ENCODE measurements at places on chromosomes 11 and 22. TPM values are rescaled to one million over a fixed set of nuclear protein-coding genes. Genes with fewer than 3 reads are reported as not detected.

The DDI1 gene
- not detected for total RNA-seq

The MRGPRF gene
- not detected for total RNA-seq

The PANX2 gene
- total RNA-seq, result 0.11 TPM

The CELF1 gene
- 102 TPM for total RNA-seq

The CD151 gene
- total RNA-seq, result 37.4 TPM

The NRIP3 gene
- total RNA-seq, result 1.4 TPM

The NAALADL1 gene
- total RNA-seq, result 22.3 TPM

The NCAM1 gene
- 0.72 TPM for total RNA-seq

DNA sequence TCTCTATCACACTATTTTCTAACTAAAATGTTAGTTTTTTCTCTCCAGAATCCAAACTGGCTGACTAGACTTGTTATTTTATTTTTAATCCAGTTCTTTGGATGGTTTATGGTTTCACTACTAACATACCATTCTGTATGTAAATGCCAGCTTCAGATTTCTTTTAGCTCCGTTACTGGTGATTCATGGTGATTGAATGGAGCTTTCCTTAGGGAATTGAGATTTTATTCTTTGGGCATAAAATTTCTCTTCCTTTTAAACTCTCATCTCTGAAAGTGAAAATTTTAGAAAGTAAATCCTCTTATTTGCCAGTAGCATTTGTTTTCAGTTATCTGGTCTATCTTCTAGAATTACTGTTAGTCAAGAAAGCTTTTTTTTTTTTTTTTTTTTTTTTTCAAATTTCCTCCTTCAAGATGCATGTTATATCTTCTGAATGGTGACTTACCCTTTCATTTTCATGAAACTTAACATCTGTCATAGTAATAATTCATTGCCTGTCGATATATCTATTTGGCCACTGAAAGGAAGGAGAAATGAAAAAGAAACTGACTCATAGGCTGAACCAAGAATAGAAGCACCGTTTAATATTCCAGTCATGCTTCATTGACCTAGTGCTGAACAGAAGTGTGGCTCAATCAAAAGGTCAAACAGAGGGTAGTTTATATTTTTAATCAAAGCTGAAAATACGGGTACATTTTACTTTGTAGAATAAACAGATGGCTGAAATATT, 6.4 kb downstream of the ENDOD1 start:
- H3K27ac ChIP-seq, result peak overlapping the region; percentile 87
- DNase-seq, result no peak
- no peaks in the 10 kb centered on the region for H3K27me3 ChIP-seq

DNA sequence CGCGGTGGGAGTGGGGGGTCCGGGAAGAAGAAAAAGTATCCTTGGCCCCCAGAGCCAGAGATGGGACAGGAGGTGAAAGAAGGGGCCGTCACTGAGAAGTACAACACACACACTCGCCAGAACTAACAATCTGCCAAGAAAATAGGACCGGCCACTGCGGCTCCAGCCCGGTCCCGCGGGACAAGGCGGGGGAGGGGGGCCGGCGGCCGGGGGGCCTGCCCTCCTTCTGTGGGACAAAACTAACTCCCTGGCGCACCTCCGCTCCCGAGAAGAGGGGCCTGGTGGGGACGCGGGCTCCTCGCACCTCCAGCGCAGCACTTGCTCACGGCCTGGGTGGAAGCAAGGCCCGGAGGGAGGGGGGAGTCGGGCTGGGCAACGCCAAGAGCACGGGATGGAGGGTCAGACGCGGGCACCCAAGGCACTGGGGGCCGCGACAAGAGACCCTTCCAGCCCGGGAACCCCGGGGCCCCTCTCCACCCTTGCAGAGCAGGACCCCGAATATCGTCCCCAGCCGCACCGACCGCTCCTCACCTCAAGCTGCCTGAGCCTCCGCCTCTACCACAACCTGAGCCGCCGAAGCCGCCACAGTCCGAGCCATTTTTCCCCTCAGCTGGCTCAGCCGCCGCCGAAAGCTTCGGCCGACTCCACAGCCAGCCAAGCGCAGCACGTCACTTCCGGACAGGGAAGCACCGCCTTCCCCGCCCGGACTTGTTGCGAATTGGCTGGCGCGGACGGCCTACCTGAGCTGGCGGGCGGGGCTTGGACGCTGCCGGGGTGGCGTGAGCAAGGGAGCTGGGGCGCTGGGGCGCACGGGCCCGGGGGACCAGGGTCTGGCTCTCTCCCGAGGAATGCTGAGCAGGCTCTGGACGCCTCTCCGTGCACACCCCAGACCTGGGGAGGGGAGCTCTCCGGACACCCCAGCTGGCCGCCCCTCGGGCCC, at the start of gene PIK3C2A:
PIK3C2A (minus strand) TSS at position 670 of the 940 bp plus-strand sequence. CDS start 38,245 bp downstream, outside the sequence.
- peaks cover 28% of the 10 kb centered on the region for H3K4me1 ChIP-seq
- H3K4me3 ChIP-seq, result peak within 1 kb of the TSS; percentile 100
- H3K27me3 ChIP-seq, result no peaks in the 10 kb centered on the region

- H3K36me3 ChIP-seq, result no peaks in the 10 kb centered on the region
- H3K27ac ChIP-seq, result no peak overlapping the region
- DNase-seq, result no peak
- H3K4me3 ChIP-seq, result no peak overlapping the region
Observed at GRCh38 chr11:8372641-8373381, 109.1 kb upstream of the LMO1 start.

DNA sequence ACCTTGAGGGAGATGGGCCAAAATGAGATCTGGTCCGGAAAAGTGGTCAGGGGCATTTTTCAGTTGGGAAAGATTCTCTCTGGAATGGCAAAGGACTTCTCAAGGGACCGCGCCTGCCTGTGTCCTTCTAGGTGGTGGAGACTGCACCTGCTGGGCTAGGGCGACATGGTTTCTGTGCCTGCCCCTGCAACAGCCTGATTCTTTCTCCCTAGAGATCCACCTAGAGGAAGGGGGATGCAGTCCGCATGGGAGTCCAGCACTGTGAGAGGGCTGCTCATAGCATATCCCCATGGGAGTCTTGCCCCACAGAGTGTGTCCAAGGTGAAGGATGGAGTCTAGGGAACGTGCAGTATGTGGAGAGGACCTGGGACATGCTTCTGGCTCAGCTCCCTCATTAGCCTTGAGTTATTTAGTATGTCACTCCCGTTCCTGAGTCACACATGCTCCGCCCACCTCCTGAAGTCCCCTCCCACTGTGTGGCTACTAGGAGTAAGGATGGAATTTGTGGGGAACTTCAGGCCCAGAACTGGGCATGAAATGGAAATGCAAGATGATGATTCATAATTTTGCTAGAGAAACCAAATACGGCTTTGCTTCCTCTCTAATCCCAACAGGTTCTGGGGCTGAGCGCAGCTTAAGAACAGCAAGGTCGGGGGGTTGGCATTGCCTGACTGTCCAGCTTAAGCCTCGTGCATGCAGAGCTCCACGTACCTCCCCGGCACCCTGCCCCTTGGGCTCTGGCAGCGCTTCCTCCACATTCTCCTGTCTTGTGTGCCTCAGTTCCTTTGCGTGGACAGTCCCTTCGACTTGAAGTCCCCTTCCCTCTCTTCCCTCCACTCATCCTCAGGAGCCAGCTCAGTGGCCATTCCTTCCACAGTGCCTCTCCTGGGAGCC, 35.0 kb downstream of the GRIK4 start:
- no peaks in the 10 kb centered on the region for H3K36me3 ChIP-seq
- no peak overlapping the region for H3K4me3 ChIP-seq
- no peak for DNase-seq

DNA sequence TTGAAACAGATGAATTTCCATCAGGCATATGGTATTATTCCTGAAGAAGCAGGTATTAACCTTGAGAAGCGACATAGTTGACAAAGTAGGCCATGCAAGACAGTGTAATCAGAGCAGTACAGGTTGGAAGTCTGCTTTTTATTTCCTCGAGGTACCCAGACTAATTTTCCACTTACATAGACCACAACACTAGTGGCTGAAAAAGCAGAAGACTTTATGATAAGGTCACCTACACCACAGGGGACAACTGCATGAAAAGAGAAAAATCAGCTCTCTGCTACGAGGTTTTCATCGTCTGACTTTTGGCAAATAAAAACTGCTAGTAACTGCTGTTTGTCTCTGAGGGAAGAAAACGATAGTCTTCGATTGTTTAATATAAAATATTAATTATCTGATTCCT, 77.5 kb downstream of the CNTN5 start:
- H3K27me3 ChIP-seq, result no peaks in the 10 kb centered on the region
- no peak overlapping the region for H3K27ac ChIP-seq

GRCh38 chr11:9130297-9130696, 38.9 kb upstream of the SCUBE2 start:
- H3K4me1 ChIP-seq, result peaks cover 5% of the 10 kb centered on the region
- H3K27ac ChIP-seq, result no peak overlapping the region
- DNase-seq, result no peak
- H3K36me3 ChIP-seq, result peaks cover 19% of the 10 kb centered on the region
- no peak overlapping the region for H3K4me3 ChIP-seq
- H3K27me3 ChIP-seq, result peaks cover 2% of the 10 kb centered on the region

DNA sequence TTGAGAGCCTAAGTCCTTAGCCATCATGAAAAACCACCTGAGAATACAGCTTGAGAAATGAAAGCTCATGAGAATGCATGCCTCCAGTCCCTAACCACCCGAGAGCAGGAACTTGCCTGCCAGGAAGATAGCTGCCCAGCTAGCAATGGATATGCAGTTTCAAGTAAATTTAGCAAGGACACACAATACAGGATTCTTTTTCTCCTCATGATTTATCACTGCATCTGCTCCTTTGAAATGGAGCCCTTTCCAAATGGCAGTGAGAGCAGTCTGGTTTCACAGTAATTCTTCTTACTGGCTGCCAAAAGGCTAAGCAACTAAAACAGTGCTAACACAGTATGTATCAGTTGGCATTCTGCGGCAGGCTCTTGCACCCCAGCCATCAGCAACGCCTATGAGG, 109.9 kb downstream of the MICAL3 start:
- H3K27me3 ChIP-seq, result no peaks in the 10 kb centered on the region
- peaks cover 2% of the 10 kb centered on the region for H3K4me1 ChIP-seq
- DNase-seq, result no peak
- H3K4me3 ChIP-seq, result no peak overlapping the region
- H3K36me3 ChIP-seq, result no peaks in the 10 kb centered on the region
- no peak overlapping the region for H3K27ac ChIP-seq

DNA sequence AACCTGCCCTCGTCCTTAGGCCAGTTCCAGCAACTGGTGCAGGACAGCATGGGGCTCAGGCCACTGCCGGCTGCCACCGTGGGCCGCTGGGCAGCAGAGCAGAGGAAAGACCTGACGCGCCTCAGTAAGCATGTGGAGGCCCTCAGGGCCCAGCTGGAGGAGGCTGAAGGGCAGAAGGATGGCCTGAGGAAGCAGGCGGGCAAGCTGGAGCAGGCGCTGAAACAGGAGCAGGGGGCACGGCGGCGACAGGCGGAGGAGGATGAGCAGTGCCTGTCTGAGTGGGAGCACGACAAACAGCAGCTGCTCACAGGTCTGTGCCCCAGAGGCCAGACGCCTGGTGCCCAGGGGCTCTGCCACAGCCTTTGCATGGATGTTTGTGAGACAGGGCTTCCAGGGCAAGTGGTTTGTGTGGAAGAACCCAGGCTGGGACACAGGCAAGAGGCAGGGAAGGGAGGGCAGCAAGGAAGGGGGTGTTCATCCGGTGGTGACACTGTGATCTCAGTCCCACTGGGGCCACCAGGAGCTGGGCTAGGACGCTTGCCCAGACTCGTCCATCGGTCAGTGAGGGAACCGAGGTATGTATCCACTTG, 13.9 kb downstream of the CCDC157 start:
- no peak overlapping the region for H3K4me3 ChIP-seq
- no peak overlapping the region for H3K27ac ChIP-seq
- peaks cover 2% of the 10 kb centered on the region for H3K4me1 ChIP-seq
- no peak for DNase-seq
- H3K27me3 ChIP-seq, result no peaks in the 10 kb centered on the region
- no peaks in the 10 kb centered on the region for H3K36me3 ChIP-seq

- H3K4me1 ChIP-seq, result peaks cover 47% of the 10 kb centered on the region
- DNase-seq, result peak; percentile 33
- H3K4me3 ChIP-seq, result peak overlapping the region; percentile 16
- H3K27me3 ChIP-seq, result peaks cover 10% of the 10 kb centered on the region
Observed at GRCh38 chr11:67647471-67647870, 3.1 kb downstream of the ACY3 start.

GRCh38 chr22:47323518-47323917, 561.1 kb downstream of the TBC1D22A start:
- H3K27ac ChIP-seq, result no peak overlapping the region
- H3K27me3 ChIP-seq, result no peaks in the 10 kb centered on the region
- H3K4me1 ChIP-seq, result no peaks in the 10 kb centered on the region
- no peak overlapping the region for H3K4me3 ChIP-seq

DNA sequence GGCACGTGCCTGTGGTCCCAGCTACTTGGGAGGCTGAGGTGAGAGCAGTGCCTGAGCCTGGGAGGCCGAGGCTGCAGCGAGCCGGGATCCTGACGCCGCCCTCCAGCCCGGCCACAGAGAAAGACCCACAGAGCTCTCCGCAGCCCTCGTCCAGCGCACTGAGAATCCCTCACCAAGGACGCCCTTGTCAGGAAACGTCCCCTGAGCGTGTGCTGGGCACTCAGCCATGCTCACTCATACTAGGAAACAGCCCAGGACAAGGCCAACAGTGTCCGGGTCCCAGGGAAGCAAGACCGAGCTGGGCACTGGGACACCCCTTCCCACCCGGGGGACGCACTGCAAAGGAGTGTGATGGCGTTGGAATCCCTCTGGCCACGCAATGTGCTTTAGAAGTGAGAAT, 14.5 kb downstream of the DEAF1 start:
- DNase-seq, result no peak
- no peaks in the 10 kb centered on the region for H3K27me3 ChIP-seq
- H3K27ac ChIP-seq, result no peak overlapping the region
- H3K4me1 ChIP-seq, result no peaks in the 10 kb centered on the region
- no peak overlapping the region for H3K4me3 ChIP-seq
- peaks cover 36% of the 10 kb centered on the region for H3K36me3 ChIP-seq

GRCh38 chr11:80862011-80862410, 1421.2 kb upstream of the TENM4 start:
- no peaks in the 10 kb centered on the region for H3K36me3 ChIP-seq
- H3K4me3 ChIP-seq, result no peak overlapping the region
- no peak overlapping the region for H3K27ac ChIP-seq
- H3K4me1 ChIP-seq, result no peaks in the 10 kb centered on the region
- H3K27me3 ChIP-seq, result no peaks in the 10 kb centered on the region

- H3K4me1 ChIP-seq, result no peaks in the 10 kb centered on the region
- H3K27ac ChIP-seq, result no peak overlapping the region
- H3K4me3 ChIP-seq, result no peak overlapping the region
- DNase-seq, result no peak
Observed at GRCh38 chr11:15816260-15816871, 540.0 kb downstream of the SOX6 start.
